Activated CD8-positive, alpha-beta T cell treated with anti-CD3 and anti-CD28 coated beads for 36 hours (primary cell): ENCODE measurements at places on chromosomes 2 and 18. TPM values are rescaled to one million over a fixed set of nuclear protein-coding genes. Genes with fewer than 3 reads are reported as not detected.

DNA sequence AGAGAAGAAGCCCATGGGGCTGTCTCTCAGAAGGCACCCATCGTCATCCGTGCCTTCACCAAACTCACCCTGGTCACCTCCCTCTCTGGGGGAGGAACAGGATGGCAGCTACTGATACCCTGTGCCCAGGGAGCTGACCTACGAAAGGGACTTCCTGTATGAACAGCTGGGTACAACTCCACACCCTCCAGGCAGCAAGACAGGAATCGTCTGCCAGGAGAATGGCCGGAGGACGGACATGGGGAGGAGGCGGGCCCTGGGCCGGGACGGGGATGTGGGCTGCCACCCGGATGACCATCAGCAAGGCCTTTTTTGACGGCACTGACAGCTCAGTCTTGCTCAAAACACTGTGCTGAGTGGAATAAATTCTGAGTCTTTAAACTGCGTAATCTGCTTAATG, 243.6 kb downstream of the HDAC4 start:
- H3K4me3 ChIP-seq = no peak overlapping the region
- no peak for DNase-seq
- peaks cover 2% of the 10 kb centered on the region for H3K4me1 ChIP-seq
- H3K27me3 ChIP-seq = no peaks in the 10 kb centered on the region

GRCh38 chr2:128590309-128591021, 271.8 kb upstream of the HS6ST1 start:
- no peaks in the 10 kb centered on the region for H3K4me1 ChIP-seq
- no peak for DNase-seq
- H3K4me3 ChIP-seq = no peak overlapping the region
- H3K36me3 ChIP-seq = no peaks in the 10 kb centered on the region
- peaks cover 4% of the 10 kb centered on the region for H3K27me3 ChIP-seq

GRCh38 chr18:72208920-72209676, 335.0 kb downstream of the CBLN2 start:
- no peaks in the 10 kb centered on the region for H3K36me3 ChIP-seq
- H3K4me3 ChIP-seq = no peak overlapping the region
- H3K27me3 ChIP-seq = no peaks in the 10 kb centered on the region
- H3K27ac ChIP-seq = no peak overlapping the region
- H3K4me1 ChIP-seq = no peaks in the 10 kb centered on the region

Gene MEP1B
- not detected for total RNA-seq

DNA sequence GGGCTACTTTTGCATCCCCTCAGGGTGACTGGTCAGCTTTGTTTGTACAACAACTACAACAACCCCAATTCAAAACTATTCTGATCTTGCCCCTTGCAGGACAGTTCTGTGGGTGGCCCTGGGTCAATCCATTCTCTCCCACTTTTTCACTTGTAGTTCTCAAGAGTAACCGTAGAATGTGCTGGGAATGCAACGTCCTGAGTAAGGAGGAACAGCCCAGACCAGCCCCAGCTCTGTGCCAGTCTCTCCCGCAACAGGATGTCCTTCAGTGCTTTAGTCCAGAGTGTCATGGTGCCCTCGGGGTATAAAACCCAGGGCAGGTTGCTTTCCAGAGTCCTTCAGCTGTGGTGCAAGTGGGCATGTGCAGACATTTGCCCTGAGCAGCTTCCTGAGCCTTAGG, 22.1 kb upstream of the TEX51 start:
- H3K36me3 ChIP-seq = no peaks in the 10 kb centered on the region
- H3K4me3 ChIP-seq = no peak overlapping the region
- H3K27me3 ChIP-seq = no peaks in the 10 kb centered on the region
- no peak for DNase-seq
- no peak overlapping the region for H3K27ac ChIP-seq

DNA sequence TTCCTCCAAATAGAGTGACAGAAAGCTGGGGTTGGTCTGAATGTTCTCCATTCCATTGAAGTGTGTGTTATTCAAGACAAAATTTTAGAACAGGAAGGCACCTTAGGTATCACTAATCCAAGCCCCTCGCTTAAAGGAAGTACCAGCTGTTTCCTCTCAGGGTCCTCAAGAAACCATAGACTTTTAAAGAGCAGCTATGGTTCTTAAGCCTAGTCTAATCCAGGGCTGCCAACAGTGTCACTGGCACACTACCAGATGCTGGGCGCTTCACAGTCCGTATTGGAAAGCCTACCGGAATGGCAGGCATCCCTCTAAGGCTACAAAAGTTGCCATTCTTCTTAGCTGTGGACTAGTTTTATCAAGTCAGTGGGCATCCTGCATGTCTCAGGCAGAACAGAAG, 1.9 kb downstream of the NEMP2 start:
- peaks cover 66% of the 10 kb centered on the region for H3K4me1 ChIP-seq
- no peaks in the 10 kb centered on the region for H3K27me3 ChIP-seq
- no peak for DNase-seq
- H3K27ac ChIP-seq = peak overlapping the region; percentile 35

GRCh38 chr2:172735582-172736423, at the start of gene RAPGEF4:
RAPGEF4 (plus strand) TSS chr2:172735845; CDS start chr2:172735984, 139 bp downstream.
- peaks cover 38% of the 10 kb centered on the region for H3K27me3 ChIP-seq
- no peak within 1 kb of the TSS for H3K27ac ChIP-seq
- H3K4me3 ChIP-seq = peak within 1 kb of the TSS; percentile 67
- H3K36me3 ChIP-seq = no peaks in the 10 kb centered on the region

Gene TBR1
- total RNA-seq = not detected

Gene MBD1
- 67.4 TPM for total RNA-seq

Gene CCDC74A
- total RNA-seq = 10.4 TPM

Gene NCK2
- total RNA-seq = 68.3 TPM

DNA sequence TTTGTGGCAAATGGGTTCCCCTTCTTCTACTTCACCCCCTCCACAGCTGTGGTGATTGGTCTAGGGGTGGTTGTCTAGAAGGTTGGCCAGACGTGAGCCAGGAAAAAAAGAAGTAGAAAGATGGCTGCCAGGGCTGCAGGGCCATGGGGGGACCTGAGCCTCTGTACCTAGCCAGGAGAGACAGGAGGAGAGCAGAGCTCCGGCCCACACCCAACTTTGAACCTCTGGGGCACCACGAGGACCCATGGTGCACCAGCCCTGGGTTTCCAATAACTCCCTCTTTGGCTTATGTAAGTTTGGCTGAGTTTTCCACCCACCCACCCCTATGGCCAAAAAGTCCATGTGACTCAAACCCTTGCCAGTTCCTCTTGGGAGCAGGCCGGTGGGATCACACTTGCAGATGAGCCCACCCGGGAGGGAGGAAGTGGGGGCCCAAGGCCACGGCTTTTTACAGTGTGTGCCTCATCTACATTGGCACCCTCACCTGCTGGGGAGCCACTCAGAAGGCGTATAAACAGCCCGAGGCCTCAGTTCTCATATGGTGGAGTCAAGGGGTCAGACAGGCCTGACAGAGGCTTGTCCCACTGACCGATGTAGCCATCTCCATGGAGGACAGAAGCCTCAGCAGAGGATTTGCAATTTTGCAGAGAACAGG, 293.1 kb upstream of the HDAC4 start:
- H3K4me3 ChIP-seq = no peak overlapping the region
- no peaks in the 10 kb centered on the region for H3K27me3 ChIP-seq
- no peaks in the 10 kb centered on the region for H3K36me3 ChIP-seq
- no peak overlapping the region for H3K27ac ChIP-seq

GRCh38 chr18:75204732-75205513, 4.0 kb downstream of the PTGR3 start:
- peaks cover 17% of the 10 kb centered on the region for H3K27me3 ChIP-seq
- H3K36me3 ChIP-seq = peaks cover 11% of the 10 kb centered on the region
- H3K27ac ChIP-seq = no peak overlapping the region
- peaks cover 31% of the 10 kb centered on the region for H3K4me1 ChIP-seq

DNA sequence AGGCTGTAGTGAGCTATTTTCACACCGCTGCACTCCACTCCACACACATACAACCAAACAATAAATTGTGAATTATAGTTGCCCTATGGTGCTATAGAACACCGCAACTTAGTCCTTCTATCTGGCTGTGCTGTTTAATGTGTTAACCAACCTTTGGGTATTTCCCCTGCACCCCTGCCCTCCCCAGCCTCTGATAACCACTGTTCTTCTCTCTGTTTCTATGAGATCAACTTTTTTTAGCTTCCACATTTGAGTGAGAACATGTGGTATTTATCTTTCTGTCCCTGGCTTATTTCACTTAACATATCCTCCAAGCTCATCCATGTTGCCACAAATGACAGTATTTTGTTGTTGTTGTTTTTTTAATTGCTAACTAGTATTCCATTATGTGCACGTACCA, 32.5 kb downstream of the TET3 start:
- no peaks in the 10 kb centered on the region for H3K27me3 ChIP-seq
- peaks cover 11% of the 10 kb centered on the region for H3K36me3 ChIP-seq
- no peak overlapping the region for H3K4me3 ChIP-seq
- no peak overlapping the region for H3K27ac ChIP-seq

DNA sequence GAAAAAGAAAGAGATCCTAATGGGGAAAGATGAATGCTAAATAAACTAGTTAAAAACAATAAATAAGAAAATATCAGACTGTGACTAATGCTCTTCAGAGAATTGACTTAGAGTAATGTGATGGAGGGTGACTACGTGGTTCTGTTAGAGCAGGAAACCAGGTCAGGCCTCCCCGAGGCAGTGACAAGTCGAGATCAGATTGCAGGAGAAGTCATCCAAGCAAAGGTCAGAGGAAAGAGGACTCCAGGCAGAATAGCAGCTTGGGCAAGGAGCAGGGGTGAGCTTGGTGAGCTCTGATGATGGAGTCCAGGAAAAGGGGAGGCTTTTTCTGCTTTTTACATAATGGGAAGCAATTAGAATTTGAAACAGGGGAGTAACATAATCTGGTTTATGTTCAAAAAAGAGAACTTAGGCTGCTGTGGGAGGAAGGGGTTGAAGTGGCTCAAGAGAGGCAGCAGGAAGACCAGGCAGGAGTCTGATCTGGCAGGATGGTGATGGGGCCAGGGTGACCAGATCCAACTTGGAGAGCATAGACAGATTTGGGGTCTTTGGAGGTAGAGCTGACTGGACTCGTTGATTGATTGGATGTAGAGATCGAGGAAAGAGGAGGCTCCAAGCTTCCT, 27.3 kb upstream of the ITGB6 start:
- no peaks in the 10 kb centered on the region for H3K36me3 ChIP-seq
- no peak for DNase-seq
- H3K4me3 ChIP-seq = no peak overlapping the region
- no peak overlapping the region for H3K27ac ChIP-seq
- H3K27me3 ChIP-seq = peaks cover 15% of the 10 kb centered on the region

DNA sequence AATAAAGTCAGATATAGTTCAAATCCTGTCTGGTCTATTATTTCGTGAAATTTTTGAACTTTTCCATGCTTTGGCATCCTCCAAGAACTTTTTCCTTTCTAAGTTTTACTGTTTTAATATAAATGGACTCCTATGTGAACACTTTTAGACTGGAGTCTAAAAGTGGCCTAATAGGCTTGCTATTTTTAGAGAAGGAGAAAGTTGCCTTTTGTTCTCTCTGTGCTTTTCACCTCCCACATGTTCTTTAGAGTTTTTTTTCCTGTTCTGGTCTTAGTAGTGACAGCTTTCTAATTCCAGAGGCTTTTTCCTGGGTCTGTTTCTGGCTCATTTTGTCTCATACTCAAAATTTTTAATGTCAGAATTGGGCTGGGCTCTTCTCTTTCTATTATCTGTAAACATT, 72.2 kb downstream of the ADAM23 start:
- H3K27me3 ChIP-seq = peaks cover 17% of the 10 kb centered on the region
- no peak overlapping the region for H3K27ac ChIP-seq
- no peaks in the 10 kb centered on the region for H3K36me3 ChIP-seq

Gene MC2R
- total RNA-seq = not detected
